Endothelial cell of coronary artery (primary cell): ENCODE measurements at places on chromosomes 7 and 10. TPM values are rescaled to one million over a fixed set of nuclear protein-coding genes. Genes with fewer than 3 reads are reported as not detected.

PRRT4 gene
- not detected in 2 replicates for total RNA-seq

MICALL2 gene
- total RNA-seq, result 13.4 and 37.8 TPM in 2 replicates

VWDE gene
- total RNA-seq, result 0.19 and 0.63 TPM in 2 replicates

ST8SIA6 gene
- total RNA-seq, result 0.72 and 2.4 TPM in 2 replicates

C10orf53 gene
- not detected in 2 replicates for total RNA-seq

GJD4 gene
- total RNA-seq, result under 0.01 and 0.09 TPM in 2 replicates

SLC25A13 gene
- 14.5 and 23.6 TPM in 2 replicates for total RNA-seq

PPP1R9A gene
- total RNA-seq, result 1.3 and 2.6 TPM in 2 replicates

LIPJ gene
- total RNA-seq, result under 0.01 TPM in 1 of 2 replicates, not detected in the other

CARD11 gene
- 37.6 and 46.0 TPM in 2 replicates for total RNA-seq

SERPINE1 gene
- total RNA-seq, result 1,365 and 3,900 TPM in 2 replicates

GDF2 gene
- not detected in 2 replicates for total RNA-seq

OR2A42 gene
- total RNA-seq, result 0.09 TPM in 1 of 2 replicates, not detected in the other

JAKMIP3 gene
- under 0.01 TPM in 2 replicates for total RNA-seq
